ENCODE measurements at places on chromosomes 6 and 20. TPM values are rescaled to one million over a fixed set of nuclear protein-coding genes. Genes with fewer than 3 reads are reported as not detected.

Gene MTCH1
- total RNA-seq, result 265 TPM

Gene MUC21
- not detected for total RNA-seq

Gene TRAPPC3L
- not detected for total RNA-seq

Gene SLC4A11
- 0.72 TPM for total RNA-seq

Gene PI16
- under 0.01 TPM for total RNA-seq

Gene RAB44
- total RNA-seq, result 0.13 TPM

Gene TINAG
- not detected for total RNA-seq

Gene LYRM2
- total RNA-seq, result 18.8 TPM

Gene NMBR
- not detected for total RNA-seq

Gene PHF20
- 26.5 TPM for total RNA-seq

Gene MEI4
- total RNA-seq, result not detected

Gene DEFB132
- total RNA-seq, result not detected

Gene PRICKLE4
- total RNA-seq, result 1.6 TPM

Gene SLC22A7
- not detected for total RNA-seq

Gene DDO
- total RNA-seq, result 0.65 TPM

Gene ECT2L
- not detected for total RNA-seq

Gene PXDC1
- total RNA-seq, result 31.9 TPM

Gene MAP3K4
- total RNA-seq, result 17.5 TPM

Gene TUBB2B
- 2.3 TPM for total RNA-seq

Gene BHLHE23
- total RNA-seq, result not detected

Gene OR2J3
- not detected for total RNA-seq

Gene NUS1
- total RNA-seq, result 24.3 TPM

Gene HLA-DQA2
- total RNA-seq, result not detected

Gene HLA-DQB1
- 0.32 TPM for total RNA-seq

Gene COL19A1
- 0.96 TPM for total RNA-seq

Gene NOL4L
- total RNA-seq, result 16.0 TPM

Gene TP53TG5
- not detected for total RNA-seq

Gene SUN5
- not detected for total RNA-seq

Gene CUL9
- total RNA-seq, result 15.9 TPM

Measured in epithelial cell of alveolus of lung (primary cell).